ENCODE measurements at places on chromosomes 1 and 21.
A peak's percentile ranks its signal among the peaks of the same experiment; 100 is the strongest.

DNA sequence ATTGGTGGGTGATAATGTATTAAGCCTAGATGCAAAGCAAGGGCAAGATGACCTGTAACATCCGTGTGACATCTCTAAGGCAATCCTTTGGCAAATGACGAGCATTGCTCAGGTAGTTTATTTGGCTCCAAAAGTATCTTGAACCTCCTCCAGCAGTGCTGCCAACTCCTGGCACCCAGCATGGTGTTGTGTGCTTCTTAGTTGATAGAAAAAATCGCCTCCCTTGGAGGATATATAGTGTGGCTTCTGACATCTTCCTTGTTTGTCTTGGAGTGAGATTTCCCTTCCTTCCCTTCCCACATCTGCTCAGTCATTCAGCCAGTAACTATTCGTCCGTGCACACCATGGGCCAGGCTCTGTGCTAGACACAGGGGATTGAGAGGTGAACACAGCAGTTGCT is 121.8 kb downstream of the TOMM20 start:
- no peak for DNase-seq

GRCh38 chr21:41638201-41638790 is 128.6 kb downstream of the RIPK4 start:
- DNase-seq, result no peak

DNA sequence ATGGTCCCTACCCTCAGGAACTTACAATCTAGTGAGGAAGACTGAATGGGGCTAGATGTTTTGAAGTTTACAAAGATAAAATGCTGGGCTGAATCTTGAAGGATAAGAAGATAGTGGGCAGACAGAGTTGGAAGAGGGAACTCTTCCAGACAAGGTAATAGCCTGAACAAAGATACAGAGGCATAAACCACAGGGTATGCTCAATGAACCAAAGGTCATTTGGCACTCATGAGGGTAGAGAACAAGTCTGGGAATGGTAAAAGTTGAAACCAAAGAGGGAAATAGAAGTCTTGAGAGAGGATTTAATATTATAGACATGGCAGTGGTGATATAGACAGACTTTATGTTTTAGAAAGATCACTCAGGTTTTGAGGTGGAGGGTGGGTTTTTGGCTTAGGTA is 48.1 kb upstream of the ZSWIM5 start:
- no peak for DNase-seq

- peak; percentile 57 for DNase-seq
These were observed 33.1 kb upstream of the COG2 start for GRCh38 chr1:230609208-230609607.

DNA sequence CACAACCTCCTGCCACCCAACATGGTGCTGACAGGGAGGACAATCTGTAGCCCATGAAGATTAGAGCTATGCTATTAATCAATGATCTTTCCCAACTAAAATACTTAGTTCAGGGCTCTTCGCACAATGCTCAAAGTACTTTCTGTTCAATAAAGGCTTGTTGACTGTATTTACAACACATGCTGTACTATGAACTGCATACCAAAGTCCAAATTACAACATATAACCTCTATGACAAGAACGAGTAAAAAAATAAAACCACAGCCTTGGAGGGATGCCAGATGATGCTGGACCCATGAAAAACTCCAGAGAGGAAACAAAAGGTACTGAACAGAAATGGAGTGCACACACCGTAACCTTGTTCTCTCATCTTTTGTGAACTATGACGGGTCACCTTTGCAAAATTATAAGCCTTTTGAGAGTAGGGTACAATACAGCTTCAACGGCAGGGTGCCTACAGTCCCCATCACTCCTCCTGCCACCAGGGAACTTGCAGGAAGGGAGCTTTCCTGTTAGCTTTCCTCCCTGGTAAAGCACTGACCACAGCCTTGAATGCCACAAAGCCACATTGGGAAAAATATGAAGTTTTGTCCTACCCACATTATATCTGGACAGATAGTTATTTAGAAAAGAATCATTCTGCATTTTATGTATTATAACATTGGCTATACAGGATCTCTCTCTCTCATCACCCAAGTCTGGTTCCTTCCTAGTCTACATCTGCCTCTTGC is 175.6 kb downstream of the NRIP1 start:
- DNase-seq, result no peak

GRCh38 chr1:109615879-109616278 is 3.5 kb downstream of the GNAT2 start:
- DNase-seq, result peak; percentile 99

- DNase-seq, result no peak
These were observed 10.7 kb upstream of the NPHP4 start for GRCh38 chr1:6002714-6003501.

GRCh38 chr21:44377922-44378645 is 24.7 kb downstream of the TRPM2 start:
- DNase-seq, result no peak
